ENCODE measurements at places on chromosomes 16 and 17.
A peak's percentile ranks its signal among the peaks of the same experiment; 100 is the strongest.

GRCh38 chr16:1859650-1860049, 12.3 kb downstream of the MEIOB start:
- no peak for DNase-seq

GRCh38 chr16:83915081-83915480, 16.2 kb downstream of the MLYCD start:
- no peak for DNase-seq

DNA sequence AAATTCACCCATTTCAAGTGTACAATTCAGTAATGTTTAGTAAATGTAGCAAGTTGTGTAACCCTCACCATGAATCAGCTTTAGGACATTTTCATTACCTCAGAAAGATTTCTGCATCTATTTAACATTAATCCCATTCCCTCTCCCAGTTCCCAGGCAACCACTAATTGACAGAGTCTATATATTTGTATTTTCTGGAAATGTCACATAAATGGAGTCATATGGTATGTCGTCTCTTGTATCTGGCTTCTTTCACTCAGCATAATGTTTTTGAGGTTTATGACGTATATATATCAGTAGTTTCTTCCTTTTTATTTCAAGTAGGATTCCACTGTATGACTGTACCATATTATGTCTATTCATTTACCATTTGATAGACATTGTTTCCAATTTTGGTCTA, 199.8 kb downstream of the CYB561 start:
- DNase-seq = no peak

- DNase-seq = no peak
Observed at GRCh38 chr16:86082418-86083030, 183.6 kb downstream of the IRF8 start.

GRCh38 chr17:63682441-63682840, 17.5 kb downstream of the LIMD2 start:
- DNase-seq = no peak

DNA sequence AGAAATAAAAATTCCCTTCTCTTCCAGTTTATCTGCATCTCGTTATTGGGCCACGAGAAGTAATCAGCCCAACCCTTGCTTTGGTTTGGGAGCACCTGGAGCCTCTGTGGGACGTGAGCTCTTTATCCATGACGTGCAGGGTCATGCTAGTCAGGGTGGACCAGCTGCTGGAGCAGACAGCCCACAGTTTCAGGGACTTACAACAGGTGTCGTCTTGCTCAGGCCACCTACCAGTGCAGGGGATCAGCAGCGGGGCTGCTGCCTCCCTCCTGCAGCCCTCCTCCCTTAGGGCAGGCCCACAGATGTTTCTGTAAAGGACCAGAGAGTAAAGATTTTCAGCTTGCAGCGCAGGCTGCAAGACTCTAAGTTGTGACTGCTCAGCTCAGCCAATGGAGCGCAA, 16.9 kb downstream of the ADAD2 start:
- DNase-seq = no peak

GRCh38 chr17:83006515-83007455, 72.6 kb upstream of the METRNL start:
- no peak for DNase-seq

DNA sequence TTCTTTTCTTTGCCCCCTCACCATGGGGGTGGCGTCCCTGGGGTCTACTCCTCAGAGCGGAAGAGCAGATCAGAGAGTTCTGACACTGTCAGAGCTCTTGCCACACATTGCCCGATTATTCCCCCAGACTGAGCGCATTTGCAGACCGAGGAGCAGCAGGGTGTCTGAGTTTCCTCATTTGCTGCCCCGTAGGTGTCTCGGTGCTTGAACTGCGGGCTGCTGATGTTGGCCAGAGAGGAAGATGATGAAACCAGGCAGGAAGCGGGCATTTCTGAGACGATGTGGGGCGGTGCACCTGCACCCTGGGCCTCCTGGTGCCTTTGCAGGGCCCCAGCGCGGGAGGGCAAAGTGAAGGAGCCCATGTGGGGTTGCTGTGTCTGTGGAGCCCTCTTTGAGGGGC, 55.2 kb downstream of the ARSG start:
- peak; percentile 49 for DNase-seq

GRCh38 chr17:28076144-28076543, 33.7 kb downstream of the NLK start:
- no peak for DNase-seq

- no peak for DNase-seq
Observed at GRCh38 chr16:70576431-70577255, 53.0 kb downstream of the SF3B3 start.

DNA sequence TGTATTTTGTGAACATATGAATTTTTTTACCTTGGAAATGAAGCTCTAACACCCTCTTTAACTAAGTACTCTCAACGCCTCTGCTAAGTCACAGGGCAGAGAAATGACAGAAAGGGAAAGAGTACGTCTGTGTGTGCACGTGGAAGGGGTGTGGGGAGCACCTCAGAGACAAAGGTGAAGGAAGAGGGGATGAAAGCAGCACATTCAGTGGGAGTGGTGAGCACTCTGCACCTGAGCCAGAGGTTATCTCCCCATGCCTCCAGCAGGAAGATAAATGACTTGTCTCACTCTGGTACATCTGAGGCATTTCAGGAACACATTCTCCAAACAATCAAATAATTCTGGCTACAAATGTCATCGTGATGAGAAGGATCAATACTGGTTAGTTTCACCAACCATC, 15.0 kb downstream of the GNA13 start:
- DNase-seq = no peak

GRCh38 chr17:82229698-82230608, 1.1 kb downstream of the SLC16A3 start:
- no peak for DNase-seq

GRCh38 chr17:64491994-64492393, 4.9 kb downstream of the POLG2 start:
- no peak for DNase-seq

- no peak for DNase-seq
Observed at GRCh38 chr16:7330709-7331108, 1.9 kb upstream of the RBFOX1 start.

GRCh38 chr17:43410557-43411368, 12.0 kb downstream of the ARL4D start:
- no peak for DNase-seq

- no peak for DNase-seq
Observed at GRCh38 chr16:80174416-80174815, 366.4 kb upstream of the DYNLRB2 start.

GRCh38 chr17:3827124-3827773, 18.8 kb downstream of the NCBP3 start:
- peak; percentile 35 for DNase-seq

- no peak for DNase-seq
Observed at GRCh38 chr16:11390573-11391495, 45.6 kb downstream of the RMI2 start.

- DNase-seq = no peak
Observed at GRCh38 chr17:11780621-11781020, 182.4 kb downstream of the DNAH9 start.

DNA sequence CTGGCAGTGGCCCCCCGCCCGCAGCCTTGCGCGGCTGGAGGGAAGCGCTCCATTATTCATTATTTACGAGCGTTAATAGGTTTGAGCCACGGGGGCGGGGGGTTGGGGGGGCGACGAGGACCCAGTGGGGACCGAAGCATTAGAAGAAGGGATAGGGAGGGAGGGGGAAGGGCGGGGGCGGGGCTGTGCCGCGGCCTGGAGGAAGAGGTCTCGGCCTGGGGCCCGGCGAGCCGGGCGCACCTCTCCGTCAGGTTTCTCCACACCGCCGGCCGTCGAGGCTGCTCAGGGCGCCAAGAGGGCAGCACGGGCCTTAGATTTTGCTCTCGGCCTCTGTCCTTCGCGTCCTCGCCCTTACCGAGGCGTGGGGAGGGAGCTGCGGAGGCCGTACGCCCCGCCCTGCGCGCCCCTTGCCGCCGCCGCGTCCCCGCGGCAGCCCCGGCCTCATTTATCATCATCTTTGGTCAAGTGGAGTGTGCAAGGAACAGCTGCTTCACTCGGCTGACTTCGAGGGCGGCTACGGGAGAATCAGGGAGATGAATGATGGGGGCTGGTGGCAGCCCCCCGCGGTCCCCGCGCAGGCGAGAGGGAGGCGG, 54.2 kb downstream of the SREBF1 start:
- DNase-seq = no peak

DNA sequence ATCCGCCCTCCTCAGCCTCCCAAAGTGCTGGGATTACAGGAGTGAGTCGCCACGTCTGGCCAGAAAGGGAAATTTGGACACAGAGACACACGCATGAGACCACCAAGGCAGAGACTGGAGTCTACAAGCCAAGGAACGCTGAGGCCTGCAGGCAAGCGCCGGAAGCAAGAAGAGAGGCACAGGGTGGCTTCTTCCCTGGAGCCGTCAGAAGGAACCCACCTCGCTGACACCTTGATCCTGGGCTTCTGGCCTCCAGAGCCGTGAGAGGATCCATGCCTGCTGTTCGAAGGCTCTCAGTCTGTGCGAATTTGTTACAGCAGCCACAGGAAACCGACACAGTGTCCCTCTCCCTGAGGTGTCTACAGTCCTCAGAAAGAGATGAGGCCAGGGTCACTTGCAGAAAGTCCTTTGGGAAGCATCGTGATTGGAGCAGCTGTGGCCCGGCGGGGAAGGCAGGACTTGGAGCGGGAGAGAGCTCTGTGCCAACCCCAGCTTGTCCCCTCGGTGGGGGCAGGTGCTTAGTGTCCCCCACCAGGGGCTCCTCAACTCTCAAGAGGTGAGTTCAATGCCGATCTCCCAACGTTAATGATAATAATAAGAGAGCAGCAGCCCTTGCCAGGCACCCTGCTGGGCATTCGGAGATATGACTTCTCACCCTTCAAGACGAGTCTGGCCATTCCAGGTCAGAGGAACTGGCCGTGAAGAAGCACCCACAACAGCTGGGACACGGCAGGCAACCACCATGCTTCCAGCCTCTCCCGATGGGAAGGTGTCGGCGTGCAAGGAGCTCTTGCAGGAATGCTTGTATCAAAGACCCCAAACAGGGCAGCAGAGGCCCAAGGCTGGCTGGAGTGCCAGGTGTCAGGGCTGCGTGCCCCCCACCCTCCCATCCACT, 68.4 kb upstream of the TNRC6C start:
- DNase-seq = no peak

GRCh38 chr17:47096343-47096742, 92.8 kb downstream of the CDC27 start:
- no peak for DNase-seq

DNA sequence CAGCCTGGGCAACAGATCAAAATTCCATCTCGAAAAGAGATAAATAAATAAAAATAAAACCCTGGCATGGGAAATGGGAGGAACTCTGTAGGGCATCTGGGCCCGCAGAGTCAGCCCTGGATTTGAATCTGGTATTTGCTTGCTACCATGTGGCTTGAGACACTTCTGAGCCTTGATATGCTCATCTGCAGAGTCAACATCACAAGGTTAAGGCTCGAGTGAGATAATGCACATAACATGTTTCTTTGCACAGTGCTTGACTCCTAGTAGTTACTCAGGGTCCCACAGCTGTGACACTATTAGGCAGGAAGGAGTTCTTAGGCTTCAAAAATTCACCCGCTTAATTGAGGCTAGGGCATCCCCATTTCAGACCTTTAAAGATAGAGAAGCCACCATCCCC, 21.3 kb downstream of the CDK5RAP3 start:
- no peak for DNase-seq

GRCh38 chr17:55407641-55408566, 13.7 kb downstream of the MMD start:
- no peak for DNase-seq

GRCh38 chr17:2063261-2064146, 8.6 kb downstream of the HIC1 start:
- DNase-seq = no peak

DNA sequence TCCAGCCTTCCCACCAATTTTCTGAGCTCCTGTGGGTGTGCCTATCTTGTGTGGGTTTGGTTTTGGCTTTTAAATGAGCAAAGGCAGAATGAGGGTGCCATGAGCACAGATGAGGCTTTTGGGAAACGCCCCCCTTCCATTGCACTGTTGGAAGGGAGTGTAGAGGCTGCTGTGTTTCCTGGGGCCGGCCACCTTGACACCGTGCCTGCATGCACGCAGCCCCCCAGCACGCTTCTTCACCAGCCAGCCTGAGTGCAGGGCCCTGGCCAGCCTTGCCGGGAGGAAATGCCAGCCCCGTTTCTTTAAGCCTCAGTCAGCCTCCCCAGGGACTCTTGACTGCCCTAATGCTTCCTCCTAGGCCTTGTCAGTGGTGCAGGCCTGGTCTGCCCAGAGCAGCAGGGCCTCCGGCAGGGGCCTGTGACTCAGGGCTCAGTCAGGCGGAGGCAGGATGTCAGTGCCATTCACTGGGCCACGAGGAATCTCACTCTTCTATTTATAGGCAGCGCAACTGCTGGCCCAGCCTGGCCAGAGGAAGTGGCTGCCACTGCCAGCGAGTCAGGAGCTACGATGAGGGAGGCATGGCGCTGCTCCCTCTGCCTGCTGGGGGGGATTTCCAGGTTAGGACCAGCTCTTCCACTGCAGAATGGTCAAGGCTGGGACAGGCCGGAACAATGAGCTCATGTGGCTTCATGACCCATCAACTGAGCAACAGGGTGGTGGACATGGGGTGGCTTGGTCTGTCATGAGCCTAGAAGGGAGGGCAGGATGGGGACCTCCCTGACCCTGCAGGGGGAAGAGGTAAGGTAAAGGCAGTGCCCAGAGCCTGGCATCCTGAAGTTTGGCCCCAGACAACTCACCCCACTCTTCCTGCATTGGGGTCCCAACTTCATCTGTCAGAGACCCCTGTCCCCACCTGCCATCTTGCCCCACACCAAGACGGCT, 205.2 kb downstream of the RAB11FIP4 start:
- DNase-seq = no peak

DNA sequence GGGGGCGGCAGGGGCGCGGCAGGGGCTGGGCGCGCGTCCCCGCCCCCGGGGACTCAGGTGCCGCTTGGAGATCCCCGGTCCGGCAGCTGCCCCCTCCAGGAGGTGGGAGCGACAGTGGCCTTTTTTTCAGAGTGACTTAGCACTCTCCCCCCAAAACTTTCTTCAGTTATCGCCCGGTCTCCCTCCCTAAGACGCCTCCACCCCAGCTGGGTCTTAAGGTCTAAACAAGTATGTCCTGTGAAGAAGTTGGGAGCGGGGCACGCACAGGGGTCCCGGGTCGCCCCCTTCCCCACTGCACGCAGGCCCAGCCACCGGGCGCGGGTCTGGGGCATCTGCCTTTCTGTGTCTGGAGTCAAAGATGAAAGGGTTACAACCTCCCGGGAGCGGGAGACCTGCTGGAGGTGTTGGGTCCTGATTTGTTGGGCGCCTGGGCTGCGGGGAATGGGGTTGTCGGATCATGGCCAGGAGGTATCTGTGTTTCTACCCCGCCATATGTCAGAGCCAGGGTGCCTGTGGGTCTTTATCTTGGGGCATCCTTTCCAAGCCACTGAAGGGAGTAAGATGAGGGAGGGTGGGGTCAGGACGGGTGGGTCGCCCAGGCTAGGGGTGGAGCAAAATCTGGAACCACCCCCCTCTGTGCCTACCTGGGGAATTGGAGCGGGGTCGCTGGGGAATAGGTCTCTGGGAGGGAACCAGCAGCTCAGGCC, 757 bp downstream of the FMNL1 start:
- no peak for DNase-seq
